ENCODE measurements at places on chromosomes 4 and X.

- DNase-seq = no peak
Observed at GRCh38 chrX:130915302-130915701, 12.3 kb upstream of the ENOX2 start.

GRCh38 chrX:117522725-117523700 is 593.6 kb downstream of the KLHL13 start:
- no peak for DNase-seq

DNA sequence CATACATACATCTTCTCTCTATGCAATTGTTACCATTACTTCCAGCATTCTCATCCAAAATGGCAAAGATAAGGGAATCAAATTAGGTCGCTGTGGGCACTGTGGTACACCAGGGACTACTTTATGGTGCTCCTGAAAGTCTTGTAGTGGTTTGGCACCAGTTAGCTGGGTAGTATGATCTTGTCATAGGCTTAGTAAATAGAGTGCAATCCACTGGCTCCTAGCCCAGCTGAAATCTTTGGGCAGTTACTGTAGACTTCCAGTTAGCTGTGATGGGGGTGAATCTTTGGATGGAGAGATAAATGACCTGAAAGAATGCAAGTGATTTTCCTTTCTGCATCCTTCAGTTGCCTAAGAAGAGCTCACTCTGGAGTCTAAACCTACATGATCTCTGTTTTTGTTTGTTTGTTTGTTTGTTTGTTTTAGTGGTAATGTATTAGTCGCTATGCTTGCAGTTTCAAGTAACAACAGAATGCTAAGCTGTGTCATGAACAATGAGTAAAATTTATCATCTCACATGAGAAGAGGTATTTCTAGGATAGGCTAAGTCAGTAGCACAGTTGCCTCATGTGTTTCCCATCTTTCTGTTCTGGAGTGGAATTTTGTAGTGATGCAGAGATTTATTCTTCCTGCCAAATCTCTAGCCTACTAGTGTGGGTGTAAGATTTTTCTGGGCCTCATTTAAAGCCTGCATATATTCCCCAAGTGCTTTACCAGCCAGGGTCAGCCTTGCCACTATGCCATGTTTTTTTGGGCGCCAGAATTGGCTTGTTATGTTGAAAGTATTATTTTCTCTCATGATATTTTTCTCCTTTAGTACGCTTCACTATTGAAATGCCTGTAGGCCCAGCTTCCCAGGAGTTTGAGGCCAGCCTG is 24.2 kb downstream of the HERC3 start:
- no peak for DNase-seq

DNA sequence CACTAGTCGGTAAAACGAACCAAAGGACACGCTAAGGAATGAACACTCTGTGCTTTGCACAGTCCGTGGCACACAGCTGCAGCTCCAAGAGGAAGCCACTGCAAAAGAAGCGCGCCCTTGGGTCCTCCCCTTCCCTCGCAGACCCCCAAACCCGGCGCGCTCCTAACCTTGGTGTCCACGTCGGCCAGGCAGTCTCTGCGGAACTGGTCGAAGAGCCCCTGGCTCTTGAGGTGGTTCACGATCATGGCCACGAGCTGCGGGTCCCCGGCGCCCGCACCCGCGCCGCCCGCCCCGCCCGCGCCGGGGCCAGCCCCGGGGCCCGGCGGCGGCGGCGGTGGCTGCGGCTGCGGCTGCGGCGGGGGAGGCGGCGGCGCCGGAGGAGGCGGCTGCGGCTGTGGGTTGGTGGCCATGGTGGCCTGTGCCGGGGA is 333 bp downstream of the BOD1L1 start:
- no peak for DNase-seq

GRCh38 chrX:6857749-6858148 is 289.8 kb upstream of the STS start:
- DNase-seq = no peak

DNA sequence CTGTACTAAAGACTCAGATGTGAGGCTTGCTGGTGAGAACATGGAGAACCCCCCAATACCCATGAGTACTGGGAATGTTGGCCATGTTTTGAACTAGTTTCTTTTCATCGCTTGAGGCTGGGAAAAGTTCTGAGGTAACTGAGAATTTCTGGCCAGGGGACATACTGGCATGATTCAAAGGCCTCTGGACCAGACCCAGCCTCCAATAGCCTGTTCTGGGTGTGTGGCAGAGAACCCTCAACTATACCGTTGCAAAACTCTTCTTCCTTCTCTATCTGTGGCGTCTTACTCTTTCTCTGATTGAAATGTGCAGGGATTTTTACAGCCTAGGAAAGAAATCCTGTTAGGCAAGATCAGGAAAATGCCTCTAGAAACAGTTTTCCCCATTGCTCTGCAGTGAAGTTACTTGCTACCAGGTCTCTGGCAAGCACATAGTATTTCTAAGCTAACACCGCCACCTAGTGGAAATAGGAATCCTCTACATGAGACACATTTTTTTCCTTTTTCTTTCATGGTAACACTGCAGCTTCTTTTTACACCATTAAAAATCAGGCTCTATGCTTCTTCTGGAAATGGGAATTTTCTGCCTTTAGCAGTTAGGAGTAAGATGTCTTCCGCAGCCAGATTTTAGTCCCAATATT is 170.7 kb upstream of the ZCCHC13 start:
- peak; percentile 60 for DNase-seq

DNA sequence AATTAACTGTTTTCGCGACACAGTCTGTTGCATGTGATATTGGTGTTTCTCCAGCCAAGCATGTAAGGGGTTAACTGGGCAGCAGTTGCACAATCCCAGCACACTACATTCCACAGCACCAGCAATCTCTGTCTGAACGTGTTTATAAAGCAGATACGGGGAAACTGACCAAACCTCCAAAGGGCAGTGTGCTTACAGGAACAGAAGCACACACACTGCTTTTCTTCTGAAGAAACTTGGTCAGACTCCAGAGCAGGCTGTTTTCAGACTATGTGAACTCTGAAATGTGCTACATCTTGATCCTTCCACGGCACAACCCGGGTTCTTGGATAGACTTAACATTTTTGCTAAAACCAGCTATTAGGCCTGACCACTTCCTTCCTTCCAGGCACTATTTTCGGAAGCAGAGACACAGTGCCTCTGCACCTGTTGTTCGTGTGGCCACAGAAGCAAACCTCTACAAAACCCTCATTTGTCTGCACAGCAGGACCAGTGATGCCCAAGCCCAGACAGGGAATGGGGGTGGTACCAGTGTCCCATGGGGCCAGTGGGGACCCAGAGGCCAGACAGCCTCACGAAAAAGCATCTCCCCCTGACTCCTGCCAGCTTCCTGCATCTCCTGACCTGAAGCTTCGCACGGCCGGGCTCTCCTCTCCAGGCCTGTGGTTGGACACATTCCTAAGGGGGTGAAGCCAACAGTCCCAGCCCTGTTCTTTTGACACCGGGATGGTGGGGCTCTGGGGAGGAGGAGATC is 90.1 kb downstream of the IRF2 start:
- no peak for DNase-seq

- DNase-seq = no peak
Observed at GRCh38 chr4:85094735-85095134, 128.2 kb upstream of the WDFY3 start.

Data from CD4-positive, alpha-beta memory T cell (primary cell).